Suppressor macrophage treated with lipopolysaccharide for 4 hours (primary cell): ENCODE measurements at places on chromosomes 5 and 9.

GRCh38 chr5:53277491-53277890, 167.9 kb upstream of the MOCS2 start:
- DNase-seq = no peak

GRCh38 chr5:171272996-171273970, 35.8 kb upstream of the TLX3 start:
- DNase-seq = peak; percentile 10

DNA sequence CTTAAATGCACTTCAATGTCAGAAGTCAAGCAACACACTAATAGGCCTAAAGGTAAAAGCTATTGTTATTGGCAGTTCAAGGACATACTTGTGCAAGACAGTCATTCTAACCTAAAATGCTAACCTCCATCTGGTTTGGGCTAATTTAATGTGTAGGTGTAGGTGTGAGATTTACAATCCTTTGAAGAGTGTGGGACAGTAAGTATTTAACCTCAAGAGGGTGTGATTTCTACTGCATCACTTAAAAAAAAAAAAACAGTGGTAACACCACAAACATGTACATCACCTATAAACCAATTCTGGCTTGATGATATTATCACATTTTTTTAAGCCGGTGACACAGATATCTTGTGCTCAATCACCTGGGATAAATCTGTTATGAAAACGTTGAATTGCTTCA, 127.5 kb upstream of the MEF2C start:
- no peak for DNase-seq

- peak; percentile 67 for DNase-seq
Observed at GRCh38 chr9:105842023-105842644, 147.8 kb downstream of the TMEM38B start.

GRCh38 chr9:23764219-23764618, 61.8 kb downstream of the ELAVL2 start:
- DNase-seq = no peak

DNA sequence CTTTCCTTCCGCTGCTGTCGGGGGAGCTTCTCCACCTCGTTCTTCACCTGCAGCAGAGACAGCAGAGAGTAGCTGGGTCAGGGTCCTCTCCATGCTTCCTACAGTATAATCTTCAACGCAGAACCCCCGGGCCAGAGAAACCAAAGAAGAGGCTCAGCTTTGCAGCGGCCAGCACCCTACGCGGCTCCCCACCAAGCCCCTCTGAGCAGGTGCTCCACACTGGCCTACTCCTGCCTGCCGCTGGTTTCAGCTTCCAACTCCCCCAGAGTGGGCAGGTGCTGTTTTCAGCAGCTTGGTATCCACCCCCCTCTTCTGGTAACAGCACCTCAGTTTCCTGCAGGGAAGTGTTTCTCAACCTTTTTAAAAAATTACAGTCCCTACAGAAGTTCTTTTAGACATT, 58.3 kb upstream of the FBXW11 start:
- DNase-seq = no peak

DNA sequence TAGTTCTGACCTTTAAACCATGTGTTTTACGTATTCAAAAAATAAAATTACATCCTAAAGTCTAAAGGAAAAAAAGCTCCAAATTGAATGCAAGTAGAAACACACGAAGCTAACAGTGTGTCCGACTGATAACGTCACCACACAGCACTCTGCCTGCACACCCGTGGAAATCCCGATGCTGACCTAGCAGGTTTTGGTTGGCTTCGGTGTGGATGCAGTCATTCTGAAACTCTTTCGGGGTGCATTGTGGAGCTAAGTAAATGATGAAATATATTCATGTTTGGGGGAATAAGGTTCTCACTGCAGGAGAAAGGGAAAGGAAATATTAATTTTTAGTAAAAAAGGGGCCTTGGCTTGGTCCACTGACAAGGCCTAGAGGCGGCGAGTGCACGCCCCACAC, 2.0 kb downstream of the RASGEF1C start:
- no peak for DNase-seq

DNA sequence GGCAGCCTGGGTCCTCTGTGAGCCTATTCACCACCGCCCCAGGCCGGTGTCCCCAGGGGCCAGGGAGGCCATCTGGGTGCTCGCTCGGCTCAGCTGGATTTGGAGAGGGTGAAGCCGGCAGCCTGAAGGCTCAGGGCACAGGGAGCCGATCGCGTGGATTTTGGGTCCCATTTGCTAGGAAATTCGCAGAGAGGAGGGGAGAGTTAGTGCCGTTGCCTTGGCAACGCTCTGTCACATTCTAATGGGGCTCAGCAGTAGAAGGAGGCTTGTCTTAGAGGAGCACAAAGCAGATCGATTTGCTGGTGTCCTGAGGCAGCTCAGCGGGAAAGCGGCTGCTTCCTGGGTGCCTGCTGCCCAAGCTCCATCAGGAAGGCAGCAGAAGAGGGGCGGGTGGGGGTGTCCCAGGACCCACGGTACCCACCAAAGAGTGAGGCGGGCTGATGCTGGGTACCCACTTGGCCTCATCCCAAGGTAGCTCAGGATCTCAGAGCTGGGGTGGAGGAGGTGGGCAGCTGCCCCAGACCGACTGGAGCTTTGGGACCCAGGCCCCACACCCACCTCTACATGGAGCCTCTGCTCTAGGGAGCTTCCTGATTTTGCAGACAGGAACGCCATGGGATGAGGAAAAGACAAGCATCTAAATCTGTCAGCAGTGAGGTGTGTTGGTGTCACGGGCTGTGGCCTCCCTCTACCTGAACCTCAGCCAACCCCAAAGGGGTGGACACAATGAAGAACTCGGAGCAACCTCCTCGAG, 17.1 kb upstream of the OLFM1 start:
- DNase-seq = no peak

GRCh38 chr5:62306896-62307689, 1.1 kb downstream of the KIF2A start:
- DNase-seq = peak; percentile 55

- peak; percentile 16 for DNase-seq
Observed at GRCh38 chr5:150729859-150730258, 29.0 kb downstream of the DCTN4 start.

DNA sequence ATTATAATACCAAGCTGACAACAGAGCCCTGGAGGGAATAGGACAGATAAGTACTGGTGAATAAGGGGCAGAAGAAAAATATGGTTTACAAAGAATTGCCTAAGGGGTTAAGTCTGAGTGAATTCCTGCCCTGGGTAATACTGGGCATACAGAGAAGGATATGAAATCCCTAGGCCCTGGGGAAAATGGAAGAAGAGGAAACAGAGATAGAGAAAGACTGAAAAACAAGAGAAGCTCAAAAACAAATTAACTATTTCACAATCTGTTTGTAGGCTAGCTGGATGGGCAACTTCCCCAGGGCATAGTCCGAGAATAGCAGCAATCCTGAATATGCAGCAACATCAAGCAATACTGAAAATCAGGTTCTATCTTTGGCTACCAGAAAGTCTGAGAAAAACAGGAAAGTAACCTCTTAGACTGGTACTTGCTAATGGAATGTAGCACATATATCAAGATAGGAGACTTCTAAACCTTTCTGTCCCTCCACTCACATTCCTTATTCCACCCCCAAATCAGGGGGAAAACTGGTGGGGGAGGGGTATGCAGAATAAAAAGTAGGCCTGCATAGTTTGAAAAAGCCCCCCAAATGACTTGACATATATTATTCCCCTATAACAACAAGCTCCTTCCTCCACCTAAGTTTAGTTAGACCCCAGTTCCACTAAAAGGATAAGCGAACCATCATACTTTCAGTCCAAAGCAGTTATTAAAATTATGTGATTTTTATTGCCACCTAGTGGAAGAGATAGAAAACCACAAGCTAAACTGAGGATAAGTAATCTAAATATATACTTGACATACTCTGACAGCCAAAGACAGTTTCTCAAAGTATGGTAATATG, 20.6 kb downstream of the SLC38A9 start:
- peak; percentile 54 for DNase-seq

- no peak for DNase-seq
Observed at GRCh38 chr5:93578813-93579691, 2.0 kb downstream of the NR2F1-AS1 start.

GRCh38 chr9:14517154-14517906, 175.9 kb downstream of the ZDHHC21 start:
- no peak for DNase-seq

DNA sequence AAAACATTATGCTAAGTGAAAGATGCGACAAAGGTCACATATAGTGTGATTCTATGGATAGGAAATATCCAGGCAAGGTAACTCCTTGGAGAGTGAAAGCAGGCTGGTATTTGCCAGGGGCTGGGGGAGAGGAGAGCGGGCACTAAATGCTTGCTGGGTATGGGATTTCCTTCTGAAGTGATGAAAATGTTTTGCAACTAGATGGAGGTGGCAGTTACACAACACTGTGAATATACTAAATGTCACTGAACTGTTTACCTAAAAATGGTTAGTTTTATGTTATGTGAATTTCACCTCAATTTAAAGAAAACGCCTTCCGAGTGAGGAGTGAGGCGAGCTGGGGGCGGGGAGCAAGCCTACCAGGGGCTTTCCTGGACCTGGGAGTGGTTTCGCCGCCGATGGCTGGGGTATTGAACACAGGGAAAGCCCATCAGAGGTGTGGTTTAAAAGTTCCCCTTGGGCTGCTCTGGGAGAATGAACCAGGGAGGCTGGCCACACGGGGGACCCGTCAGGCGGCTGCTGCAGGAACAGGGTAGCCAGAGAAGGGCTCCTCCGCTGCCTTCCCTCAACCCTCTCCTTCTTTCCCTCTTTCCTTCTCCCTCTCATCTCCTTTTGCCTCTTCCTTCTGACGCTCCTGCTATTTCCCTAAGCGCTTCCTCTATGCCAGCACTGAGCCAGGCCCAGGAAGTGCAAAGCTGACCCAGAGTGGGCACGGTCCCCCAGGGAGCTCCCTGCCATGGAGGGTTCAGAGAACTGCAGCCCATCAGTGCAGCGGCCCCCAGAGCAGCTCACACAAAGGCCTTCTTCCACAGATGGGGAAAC, 4.9 kb downstream of the AKNA start:
- DNase-seq = peak; percentile 66

- DNase-seq = no peak
Observed at GRCh38 chr9:20028192-20028848, 239.5 kb upstream of the SLC24A2 start.

DNA sequence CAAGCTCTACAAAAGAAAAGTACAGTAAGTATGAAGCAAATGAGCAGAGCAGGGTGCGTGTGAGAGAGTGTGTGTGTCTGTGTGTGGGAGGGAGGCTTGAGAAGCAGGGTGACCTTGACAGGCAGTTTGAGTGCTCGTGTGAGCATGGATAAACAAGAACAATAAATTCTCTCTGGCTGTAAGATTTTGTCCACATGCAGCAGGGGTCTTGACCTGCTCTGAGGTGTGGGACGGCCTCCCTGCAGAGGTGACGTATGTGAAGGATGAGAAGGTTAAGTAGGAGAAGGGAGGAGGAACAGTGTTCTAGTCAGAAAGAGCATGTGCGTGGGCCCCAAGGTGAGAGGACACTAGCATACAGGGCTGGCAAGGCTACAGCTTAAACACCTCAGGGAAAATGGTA, 49.0 kb downstream of the SPTLC1 start:
- DNase-seq = no peak

DNA sequence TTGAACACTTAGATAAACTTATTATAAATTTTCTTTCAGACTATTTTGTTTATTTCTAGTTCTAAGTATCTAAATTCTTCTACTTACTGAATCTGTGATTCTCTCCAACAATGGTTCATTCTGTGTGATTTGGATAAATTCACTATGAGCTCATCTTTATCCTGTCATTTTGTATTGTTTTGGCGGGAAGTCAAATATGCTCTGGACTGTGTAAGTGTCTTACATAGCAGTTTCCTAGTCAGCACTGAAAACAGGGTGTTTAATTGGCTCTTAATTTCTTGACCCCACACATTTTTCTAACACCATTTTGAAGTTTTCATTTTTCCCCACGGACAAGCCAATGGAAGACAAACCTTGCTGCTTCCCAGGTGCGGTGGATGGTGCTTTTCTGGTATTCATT, 207.0 kb upstream of the ACO1 start:
- no peak for DNase-seq

- DNase-seq = no peak
Observed at GRCh38 chr9:10148796-10149195, 464.0 kb downstream of the PTPRD start.

- DNase-seq = no peak
Observed at GRCh38 chr5:97420646-97421045, 237.6 kb upstream of the RIOK2 start.

GRCh38 chr5:37015795-37016666, 139.5 kb downstream of the NIPBL start:
- no peak for DNase-seq

- no peak for DNase-seq
Observed at GRCh38 chr5:72286798-72287197, 33.2 kb downstream of the MRPS27 start.

GRCh38 chr5:169413416-169413815, 112.5 kb upstream of the SLIT3 start:
- no peak for DNase-seq

- DNase-seq = no peak
Observed at GRCh38 chr5:143432658-143433239, 29.3 kb upstream of the NR3C1 start.

GRCh38 chr5:147339313-147339712, 104.5 kb downstream of the STK32A start:
- no peak for DNase-seq

DNA sequence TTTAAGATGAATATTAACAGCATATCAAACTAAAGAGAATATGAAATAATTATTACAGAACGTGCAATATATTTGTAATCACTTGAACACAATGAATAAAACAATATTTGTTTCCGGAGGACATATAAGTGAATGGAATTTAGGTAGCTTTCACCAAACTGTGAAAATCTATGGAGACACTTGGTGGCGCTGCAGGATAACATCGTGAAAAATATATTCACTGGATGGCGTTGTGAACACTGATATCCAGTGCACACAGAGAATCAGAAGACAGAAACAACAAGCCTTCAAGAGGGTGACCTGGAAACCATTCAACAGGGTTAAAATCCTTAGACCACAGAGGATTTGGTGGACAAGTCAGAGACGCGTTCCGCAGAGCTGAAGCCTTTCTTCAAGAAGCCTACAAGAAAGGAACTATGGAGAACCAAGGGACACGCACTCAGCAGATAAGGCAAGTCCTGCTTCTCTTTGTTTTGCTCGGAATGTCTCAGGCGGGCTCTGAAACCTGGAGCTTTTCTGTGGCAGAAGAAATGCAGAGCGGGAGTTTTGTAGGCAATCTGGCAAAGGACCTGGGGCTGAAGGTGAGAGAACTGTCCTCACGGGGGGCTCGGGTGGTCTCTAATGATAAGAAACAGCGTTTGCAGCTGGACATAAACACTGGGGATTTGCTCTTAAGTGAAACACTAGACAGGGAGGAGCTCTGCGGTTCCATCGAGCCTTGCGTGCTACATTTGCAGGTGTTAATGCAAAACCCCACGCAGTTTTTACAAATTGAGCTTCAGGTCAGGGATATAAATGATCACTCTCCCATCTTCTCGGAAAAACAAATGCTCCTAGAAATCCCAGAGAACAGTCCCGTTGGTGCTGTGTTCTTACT, at the start of gene PCDHB11:
PCDHB11 (plus strand) TSS at position 269 of the 877 bp plus-strand sequence; CDS start at position 417, 148 bp downstream.
- DNase-seq = no peak

DNA sequence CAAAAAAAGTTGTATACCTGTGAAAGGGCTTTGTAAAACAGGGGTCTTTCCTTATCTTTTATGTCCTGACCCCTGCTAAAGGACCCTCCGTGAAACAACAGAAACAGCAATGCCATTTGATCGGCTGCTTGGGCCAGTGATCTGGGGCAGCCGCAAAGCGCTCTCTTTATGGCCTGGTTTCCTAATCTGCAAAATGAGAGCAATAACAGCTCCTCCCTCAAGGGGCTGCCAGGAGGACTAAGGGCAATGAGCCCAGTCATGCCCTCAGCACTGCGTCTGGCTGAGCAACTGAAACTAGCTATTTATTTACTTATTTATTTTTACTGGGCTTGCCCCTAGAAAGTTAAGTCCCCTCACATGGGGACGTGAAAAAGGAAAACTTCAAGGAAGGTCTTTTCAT, 18.3 kb downstream of the CMBL start:
- DNase-seq = no peak
